Osteocyte (in vitro differentiated cells): ENCODE measurements at places on chromosomes 16 and 17. TPM values are rescaled to one million over a fixed set of nuclear protein-coding genes. Genes with fewer than 3 reads are reported as not detected.

DNA sequence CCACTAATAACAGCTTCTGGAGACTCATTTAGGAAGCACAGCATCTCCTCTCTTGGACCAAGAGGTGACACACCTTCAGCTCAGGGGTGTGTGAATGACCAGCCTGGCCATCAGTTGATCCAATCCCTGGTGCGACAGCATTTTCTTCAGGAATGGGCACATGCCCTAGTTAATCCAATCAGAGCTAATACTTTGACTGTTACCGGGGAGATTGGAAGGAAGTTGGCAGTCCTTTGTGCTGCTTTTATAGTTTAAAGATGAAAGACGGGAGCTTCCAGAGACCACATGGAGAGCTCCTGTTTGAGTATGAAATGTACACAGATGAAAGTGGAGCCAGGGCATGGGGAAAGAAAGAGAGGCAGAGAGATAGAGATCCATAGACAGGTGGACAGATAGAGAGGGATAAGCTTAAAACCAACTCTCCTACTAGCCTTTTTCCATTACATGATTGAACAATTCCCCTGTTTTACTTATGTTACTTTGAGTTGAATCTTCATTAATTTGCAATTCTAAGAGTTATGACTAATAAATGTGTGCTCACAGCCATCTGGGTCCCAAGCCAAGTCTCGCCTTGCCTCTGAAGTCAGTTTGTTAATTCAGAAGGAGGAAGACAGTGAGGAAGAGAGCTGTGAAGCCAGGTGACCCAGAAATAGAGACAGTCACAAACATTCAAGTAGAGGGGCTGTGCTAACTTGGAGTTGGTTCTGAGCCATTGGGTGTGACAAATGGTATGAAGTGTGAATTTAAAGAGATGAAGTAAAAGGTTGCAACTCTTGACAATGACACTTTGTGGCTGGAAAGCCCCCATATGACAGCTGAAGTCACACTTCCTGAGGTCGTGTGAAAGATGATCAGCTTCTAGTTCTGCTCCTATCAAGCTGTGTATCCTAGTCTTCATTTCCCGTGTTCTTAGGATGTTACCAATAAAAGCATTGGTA, 120.0 kb upstream of the GOT2 start:
- no peak for DNase-seq

GRCh38 chr16:80014241-80014939, 413.9 kb upstream of the MAF start:
- DNase-seq, result no peak

Gene ITGAD
- not detected in 2 replicates for total RNA-seq

Gene MYH2
- total RNA-seq, result not detected in 2 replicates

Gene RAP1GAP2
- total RNA-seq, result 6.3 and 7.8 TPM in 2 replicates

Gene BEAN1
- 0.39 and 0.97 TPM in 2 replicates for total RNA-seq

Gene PIPOX
- total RNA-seq, result 1.1 and 1.6 TPM in 2 replicates
